Left cardiac atrium (tissue), 4 donors: ENCODE measurements at places on chromosomes 6 and 20.

DNA sequence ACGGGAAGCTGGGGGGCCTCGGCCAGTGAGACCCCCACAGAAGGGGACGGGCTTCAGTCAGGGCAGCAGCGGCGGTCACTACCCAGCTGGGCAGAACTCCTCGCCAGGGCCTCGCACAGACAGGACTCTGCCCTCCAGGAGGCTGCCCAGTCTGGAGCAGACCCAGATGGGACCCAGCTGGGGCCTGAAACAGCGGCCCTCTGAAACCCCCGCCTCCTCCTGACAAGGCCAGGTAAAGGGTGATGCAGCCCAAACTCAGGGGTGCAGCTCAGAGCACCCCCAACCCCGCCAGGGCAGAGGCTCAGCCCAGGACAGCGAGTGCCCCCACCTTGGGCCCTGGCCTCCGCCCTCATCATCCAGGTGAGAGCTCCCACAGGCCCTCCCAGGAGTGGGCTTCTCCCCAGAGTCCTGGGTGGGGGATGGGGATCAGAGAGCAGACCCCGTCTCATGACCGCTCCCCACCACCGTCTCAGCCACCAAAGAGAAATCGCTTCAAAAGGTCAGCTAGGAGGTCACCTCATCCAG is 2.2 kb downstream of the EEF1A2 start:
- DNase-seq = no peak

DNA sequence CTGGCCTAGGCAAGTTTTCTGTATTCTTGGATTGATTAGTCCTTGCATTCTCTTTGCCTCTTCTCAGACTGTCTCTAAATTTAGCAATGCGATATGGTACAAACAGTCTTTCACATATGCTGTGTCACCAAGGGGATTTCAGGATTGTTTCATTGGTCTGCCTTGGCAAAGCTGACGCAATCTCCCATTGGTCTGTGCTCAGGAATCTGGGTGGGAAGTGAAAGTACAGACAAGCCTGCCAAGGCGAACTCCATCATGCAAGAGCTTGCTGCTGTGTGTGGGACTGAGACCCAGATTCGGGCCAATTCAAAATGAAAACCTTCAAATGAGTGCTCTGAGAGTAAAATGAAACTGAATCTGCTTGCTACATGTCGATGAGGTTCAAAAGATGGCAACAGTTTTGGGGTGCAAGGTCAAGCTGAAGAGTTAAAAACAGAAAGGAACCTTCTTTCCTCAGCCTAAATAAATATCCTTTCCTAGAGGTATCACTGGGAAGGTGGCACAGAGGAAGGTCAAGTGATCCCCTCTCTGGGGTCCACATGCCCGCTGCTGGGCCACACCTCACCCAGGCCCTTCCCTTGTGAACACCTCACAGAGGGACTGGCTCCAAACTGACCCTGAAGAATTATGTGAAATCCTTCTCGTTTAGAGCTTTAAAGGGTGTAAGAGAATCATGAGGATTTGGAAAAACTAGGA is 198.8 kb upstream of the PREP start:
- peak; percentile 82 for DNase-seq

DNA sequence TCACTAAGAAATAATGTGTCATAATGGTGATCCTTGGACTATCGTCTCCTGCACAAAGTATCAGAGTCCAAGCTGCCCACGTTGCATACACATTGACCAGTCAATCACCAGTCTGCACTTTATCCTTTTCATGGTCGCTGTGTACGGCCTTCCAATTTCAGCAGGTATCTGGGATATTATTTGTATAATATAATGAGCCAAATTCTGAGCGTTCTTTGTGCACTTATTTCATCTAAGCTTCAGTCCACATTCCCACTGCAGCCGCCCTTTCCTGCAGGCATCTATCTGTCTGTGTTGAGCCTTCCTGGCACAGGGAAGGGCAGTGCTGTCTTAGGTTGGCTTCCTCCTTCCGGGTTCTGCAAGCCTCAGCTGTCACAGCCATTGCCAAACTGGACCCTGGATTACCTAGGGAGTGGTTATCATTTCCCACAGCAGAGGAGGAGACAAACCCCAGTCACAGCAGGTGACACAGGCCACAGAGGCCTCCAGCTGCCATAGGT is 174.3 kb downstream of the TTLL2 start:
- DNase-seq = no peak

DNA sequence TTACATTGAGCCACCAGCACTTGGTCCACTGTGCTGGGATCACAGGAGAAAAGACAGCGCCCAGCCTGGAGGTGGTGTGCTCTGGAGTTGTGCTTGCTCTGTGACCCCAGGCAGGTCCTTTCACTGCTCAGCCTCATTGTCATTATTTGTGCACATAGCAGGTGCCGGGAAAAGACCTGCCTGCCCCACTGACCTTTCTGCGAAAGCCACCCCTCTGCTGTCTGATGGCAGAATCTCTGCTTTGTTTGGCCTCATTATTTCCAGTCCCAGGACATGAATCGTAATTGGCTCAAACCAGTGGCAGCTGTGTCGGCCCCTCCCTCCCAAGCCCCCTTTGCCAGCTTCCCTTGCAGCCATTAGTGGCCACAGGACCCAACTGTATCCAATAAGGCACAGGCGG is 185.2 kb upstream of the UST start:
- DNase-seq = no peak

GRCh38 chr20:40813708-40814630 is 124.9 kb upstream of the MAFB start:
- DNase-seq = no peak

GRCh38 chr6:162289972-162290371 is 437.6 kb downstream of the PRKN start:
- DNase-seq = no peak

DNA sequence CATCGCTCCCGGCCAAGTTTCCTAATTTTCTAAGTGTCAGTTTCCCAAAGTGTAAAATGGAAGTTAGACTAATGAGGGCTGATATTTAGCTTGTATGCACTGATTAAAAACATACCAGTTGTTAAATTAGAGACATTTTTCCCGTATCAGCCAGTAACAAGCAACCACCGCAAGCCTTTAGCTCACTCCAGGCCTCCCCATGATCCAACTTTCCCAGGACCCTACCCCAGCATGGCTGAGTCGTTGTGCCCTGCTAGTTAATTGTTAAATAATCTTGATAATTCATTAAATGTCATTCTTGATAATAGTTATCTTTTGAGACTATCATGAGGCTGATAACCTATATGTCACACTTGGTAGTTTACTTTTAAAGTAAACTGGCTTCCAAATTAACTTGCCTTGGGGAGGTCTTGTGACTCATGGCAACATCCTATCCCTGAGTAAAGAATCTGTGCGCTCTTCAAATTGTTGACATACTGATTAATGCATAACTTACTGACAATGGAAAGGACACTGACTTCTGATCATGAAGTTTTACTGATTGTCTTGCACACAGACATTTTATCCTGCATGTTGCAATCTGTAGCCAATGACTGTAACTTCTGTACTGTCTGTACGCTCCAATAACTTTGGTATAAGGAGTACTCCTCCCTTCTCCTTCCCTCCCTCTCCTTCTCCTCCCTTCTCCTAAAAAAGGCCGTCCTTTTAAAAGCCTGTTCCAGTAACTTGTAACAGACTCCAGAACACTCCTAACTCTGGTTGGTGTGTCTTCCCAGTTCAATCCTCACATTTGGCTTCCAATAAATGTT is 6.3 kb upstream of the GTF3C6 start:
- DNase-seq = no peak
